ENCODE measurements at places on chromosomes 1 and 21.
A peak's percentile ranks its signal among the peaks of the same experiment; 100 is the strongest.

- DNase-seq = no peak
Measured at GRCh38 chr1:13797397-13797796, 97.4 kb downstream of the PRDM2 start.

- no peak for DNase-seq
Measured at GRCh38 chr1:231317306-231318014, 20.2 kb downstream of the EXOC8 start.

DNA sequence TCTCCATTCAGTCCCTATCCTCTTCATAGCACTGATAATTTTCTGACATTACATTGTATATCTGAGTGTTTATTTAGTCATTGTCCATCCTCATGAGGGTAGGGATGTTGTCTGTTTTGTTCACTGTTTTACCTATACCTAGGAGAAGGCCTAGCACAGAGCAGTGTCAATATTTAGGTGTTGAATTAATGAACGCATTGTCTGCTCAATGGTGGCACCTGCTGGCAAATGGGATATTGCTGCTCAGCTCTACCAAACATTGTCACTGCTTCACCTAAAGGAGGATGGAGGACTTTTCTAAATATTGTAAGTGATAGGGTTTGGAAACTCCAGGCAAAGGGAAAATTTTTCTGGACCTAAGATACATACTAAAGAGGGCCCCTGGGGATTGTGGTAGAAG lies 243.9 kb downstream of the RRAGC start:
- DNase-seq = no peak

DNA sequence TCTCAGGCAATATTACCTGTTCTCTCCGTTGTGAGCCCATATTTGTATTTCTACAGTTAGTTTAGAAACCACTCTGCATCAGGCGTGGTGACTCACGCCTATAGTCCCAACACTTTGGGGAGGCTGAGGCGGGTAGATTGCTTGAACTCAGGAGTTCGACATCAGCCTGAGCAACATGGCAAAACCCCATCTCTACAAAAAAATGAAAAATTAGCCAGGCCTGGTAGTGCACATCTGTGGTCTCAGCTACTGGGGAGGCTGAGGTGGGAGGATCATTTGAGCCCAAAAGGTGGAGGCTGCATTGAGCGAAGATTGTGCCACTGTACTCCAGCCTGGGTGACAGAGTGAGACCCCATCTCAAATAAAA lies 19.7 kb upstream of the ID3 start:
- DNase-seq = no peak

- no peak for DNase-seq
Measured at GRCh38 chr1:171134204-171134923, 43.7 kb downstream of the FMO3 start.

GRCh38 chr1:224205438-224205840 lies 22.4 kb downstream of the DEGS1 start:
- DNase-seq = peak; percentile 16

DNA sequence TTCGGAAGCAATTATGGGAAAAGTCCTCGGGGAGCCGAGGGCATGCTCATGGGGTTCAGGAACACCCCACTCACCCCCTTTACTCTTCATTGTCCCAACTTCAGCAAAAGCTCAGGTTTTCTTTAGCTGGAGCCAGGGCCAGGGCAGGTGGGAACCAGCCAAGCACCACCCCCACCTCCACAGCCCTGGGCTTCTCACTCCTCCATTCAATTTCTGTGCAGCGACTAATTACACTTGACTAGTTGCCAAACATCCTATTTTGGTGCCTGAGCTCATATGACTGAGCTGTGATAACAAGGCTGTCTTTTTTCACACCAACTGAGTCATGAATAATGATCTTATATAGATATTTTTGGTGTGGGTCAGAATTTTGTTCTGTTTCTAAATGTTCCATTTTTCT lies 257.2 kb upstream of the AJAP1 start:
- DNase-seq = no peak

DNA sequence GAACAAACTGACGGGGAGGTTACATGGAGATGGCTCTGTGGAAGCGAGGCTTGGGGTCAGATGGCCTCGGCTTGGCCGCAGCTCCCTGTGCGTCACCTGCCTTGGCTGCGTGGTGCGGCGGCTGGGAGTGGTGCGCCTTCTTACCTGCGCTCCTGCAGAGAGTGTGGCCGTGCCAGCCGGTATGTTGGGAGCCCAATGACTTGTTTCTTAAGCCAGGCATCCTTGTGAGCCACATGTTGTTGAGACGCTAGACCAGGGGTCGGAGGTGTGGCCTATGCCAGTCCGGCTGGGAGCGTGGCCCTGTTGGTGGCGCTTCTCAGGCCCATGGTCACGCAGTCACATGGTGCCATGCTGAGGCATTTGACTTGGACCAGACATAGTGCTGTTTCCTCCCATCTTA lies 10.5 kb downstream of the SLX9 start:
- no peak for DNase-seq

- DNase-seq = no peak
Measured at GRCh38 chr21:44508711-44509445, 31.1 kb downstream of the KRTAP10-1 start.

GRCh38 chr1:199855580-199855979 lies 171.9 kb upstream of the NR5A2 start:
- no peak for DNase-seq

DNA sequence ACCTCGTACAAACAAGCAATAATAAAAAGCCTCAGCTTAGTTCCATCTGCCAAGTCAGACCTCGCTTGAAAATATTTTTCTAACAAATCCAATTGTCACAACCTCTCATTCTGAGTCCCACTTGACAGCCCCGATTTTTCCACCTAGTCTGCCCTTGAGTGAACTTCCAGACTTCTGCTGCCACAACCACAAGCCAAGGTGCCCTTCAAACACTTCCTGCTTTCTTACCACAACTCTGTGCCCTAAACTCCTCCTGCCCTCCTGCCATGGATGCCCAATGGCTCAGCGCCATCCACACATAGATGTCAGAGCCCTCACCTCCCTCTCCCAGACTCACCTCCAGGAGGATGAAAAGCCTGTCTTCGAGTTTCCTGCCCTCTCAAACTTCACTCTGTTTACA lies 3.9 kb downstream of the TMPRSS2 start:
- no peak for DNase-seq

GRCh38 chr1:24178407-24178806 lies 8.7 kb downstream of the IFNLR1 start:
- no peak for DNase-seq

DNA sequence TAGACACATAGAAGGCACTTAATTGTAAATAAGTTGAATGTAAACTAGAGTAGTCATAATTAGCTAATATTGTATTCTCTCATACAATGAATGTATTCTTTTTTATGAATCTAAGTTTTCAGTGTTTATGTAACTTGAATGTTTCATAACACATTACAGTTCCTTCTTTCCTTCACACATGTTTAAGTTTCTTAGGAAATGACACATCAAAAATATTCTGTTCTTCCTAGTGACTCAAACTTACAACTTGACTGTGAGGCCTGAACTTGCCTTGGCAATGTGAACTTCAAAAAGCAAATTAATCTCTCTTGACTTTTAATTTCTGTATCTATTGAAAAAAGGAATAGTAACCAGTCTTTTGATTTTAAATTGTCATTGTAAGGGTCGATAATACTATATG lies 700.1 kb downstream of the KCNT2 start:
- no peak for DNase-seq

DNA sequence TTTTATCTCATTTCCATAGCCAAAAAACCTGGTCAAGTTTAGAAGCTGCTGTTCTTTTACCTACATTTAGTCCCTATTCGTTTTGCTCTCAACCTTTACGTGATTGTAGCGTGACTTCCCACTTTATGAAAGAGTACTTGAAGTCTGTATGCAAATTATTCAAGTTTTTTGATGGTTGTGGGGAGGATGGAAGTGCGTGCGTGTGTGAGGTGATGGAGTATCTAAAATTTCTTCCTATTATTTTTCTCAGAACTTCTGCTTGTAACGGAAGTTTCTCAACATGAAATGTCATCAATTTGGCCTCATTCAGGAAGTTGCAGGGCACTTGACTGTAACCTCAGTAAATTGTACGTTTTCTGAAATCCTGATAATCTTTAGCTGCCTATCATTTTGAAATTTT lies 64.0 kb downstream of the SAMSN1 start:
- DNase-seq = peak; percentile 25

- no peak for DNase-seq
Measured at GRCh38 chr1:69523032-69523431, 44.7 kb upstream of the LRRC7 start.

DNA sequence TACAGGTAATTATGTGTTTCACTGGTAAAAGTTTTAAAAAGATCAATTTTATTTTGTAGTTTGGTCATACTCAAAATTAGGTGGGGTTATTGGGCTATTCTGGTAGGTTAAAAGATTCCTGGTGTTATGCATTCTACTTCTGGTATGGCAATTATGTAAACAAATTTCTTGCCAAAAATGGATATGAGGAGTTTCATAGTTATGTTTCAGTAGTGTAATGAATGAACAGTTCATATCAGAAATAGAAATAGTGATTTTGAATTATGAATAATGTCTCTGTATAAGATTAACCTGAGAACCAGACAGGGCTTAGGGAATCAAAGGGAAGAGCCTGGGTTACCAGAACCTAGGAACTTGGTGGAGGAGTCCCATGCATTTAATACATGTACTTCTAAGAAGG lies 15.9 kb downstream of the ATF6 start:
- no peak for DNase-seq
